ENCODE measurements at places on chromosomes 7 and 10. TPM values are rescaled to one million over a fixed set of nuclear protein-coding genes. Genes with fewer than 3 reads are reported as not detected.
A peak's percentile ranks its signal among the peaks of the same experiment; 100 is the strongest.

CISD1 gene
- 149 TPM for total RNA-seq

CPA5 gene
- not detected for total RNA-seq

DNA sequence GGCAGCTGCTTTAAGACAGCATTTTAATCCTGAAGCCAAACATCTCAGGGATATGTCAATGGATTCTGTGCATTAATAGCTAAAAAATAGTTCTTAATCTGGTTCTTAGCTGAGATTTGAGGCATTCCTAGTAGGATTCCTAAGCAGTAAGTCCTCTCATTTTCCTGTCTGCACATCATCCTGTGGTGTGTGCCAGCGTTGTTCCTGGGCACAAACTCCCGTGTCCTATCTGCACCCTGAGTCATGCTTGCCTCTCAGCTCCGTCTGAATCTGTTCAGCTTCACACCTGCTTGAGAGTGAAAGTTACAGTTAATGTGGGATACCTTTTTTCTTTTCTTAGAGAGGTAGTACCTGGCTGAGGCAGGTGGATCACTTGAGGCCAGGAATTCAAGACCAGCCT, 19.5 kb downstream of the BAG3 start:
- DNase-seq, result no peak

DNA sequence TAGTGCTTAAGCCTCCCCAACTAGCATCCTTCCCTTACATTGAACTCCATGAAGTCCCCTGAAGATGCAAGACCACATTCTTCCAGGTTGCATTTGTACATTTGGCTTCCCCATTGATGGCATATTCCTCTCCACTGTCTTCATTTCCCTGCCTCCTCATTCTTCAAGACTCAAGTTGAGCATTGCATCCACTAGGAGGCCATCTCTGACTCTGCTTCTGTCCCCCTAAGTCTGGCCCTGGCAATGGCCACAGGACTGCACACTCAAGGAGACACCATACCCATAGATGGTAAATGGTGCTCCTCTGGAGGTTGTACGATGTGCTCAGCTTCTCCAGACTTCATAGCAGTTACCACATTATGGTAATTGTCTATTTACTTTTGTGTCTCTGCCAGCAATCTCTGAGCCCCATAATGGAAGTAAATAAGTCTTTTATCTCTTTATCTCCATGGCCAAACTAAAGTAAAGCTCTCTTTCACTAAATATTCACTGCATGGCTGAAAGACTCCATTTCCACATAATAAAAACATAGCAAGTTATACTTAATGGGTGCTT, 112.6 kb downstream of the PTPRZ1 start:
- no peak for DNase-seq

- DNase-seq, result no peak
Measured at GRCh38 chr10:76114581-76115001, 683.2 kb downstream of the LRMDA start.

DNA sequence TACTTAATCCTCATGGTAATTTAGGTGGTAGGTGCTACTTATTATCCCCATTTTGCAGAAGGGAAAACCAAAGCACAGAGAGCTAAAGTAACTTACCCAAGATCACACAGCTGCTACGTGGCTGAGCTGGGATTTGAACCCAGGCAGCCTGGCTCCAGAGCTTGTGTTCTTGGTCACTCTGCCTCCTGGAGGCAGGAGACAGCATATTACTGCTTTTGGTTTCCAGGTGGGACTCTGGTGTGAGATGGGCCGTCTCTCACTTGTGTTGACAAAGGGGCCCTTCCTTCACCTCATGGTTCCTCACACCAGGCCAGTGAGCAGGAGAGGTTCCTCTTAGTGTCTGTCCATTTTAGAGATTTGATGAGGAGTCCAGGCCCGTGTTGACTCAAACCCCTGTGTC, 79.8 kb upstream of the PPIF start:
- no peak for DNase-seq

GOLGA7B gene
- total RNA-seq, result 0.54 TPM

DNA sequence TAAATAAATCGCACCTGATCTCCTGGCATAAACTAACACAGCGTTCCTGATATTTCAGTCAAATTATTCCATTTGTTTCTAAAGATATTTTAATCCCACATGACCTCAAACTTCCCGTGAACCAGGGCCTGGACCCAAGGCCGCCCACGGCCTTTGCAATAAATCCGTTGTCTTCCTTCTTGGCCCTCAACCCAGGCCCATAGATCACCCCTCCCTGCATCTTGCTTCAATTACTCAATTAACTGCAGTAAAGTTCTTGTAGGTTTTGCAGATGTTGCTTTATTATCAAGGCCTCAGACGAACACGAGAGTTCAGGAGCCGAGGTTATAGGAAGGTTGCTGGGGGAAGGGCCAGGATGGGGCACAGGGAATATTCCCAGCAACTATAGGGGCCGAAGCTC, 249.4 kb downstream of the RAB11FIP2 start:
- DNase-seq, result no peak

PRXL2A gene
- 54.3 TPM for total RNA-seq

GRCh38 chr10:75246506-75246905, 10.7 kb upstream of the COMTD1 start:
- no peak for DNase-seq

- DNase-seq, result no peak
Measured at GRCh38 chr7:90536449-90536848, 59.7 kb upstream of the CDK14 start.

GRCh38 chr7:134737566-134738345, 41.7 kb upstream of the CALD1 start:
- no peak for DNase-seq

SGCE gene
- 27.7 TPM for total RNA-seq

DNA sequence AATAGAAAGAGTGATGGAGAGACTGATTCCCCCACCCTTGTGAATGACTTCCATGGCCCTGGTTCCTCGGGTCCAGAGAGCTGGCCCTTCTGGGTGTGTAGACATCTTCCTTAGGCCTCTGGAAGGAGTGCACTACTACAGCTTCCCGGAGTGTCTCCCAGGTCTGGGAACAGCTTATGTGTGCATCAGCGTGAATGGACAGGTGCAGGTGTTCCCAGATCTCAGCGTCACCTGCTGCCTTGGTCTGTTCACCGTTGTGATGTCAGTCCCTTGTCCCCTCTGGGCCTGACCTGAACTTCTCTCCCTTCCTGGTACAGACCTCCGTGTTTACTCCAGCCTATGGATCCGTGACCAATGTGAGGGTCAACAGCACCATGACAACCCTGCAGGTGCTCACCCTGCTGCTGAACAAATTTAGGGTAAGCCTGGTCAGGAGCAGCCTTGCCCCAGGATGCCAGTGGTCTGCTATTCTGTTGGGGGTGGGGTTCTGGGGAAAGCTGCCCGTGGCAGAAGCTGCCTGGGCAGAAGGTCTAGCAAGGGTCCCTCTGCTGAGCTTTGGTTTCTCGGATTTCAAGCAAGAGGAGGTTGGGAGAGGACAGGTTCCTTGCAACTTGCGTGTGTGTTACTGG, 10.5 kb upstream of the DEPP1 start:
- no peak for DNase-seq

DNA sequence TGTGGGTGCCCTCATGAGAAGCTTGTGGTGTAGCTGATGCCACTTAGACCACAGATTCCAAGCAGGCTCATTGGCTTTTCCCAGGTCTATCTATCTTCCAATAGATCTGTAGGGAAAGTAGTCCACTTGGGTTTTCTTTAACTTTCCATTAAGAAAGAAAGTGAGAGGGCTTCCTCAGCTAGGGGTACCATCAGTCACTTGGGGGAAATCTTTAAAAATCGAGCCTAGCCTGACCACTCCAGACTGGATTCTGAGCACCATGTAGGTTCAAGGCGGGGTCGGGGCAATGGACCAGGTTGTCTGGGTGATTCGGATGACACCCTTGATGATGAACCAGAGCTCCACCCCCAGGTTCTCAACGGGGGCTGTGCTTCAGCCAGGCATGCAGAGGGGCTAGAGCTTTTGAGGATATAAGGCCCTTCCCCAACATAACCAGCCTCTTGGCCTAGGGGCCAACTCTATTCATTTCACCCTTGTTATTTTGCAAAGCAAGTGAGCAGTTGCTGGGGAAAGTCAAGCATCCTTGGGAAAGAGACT, 27.0 kb downstream of the ITPRIP start:
- DNase-seq, result peak; percentile 75

- DNase-seq, result no peak
Measured at GRCh38 chr7:112495810-112496462, 15.1 kb downstream of the LSMEM1 start.

DNA sequence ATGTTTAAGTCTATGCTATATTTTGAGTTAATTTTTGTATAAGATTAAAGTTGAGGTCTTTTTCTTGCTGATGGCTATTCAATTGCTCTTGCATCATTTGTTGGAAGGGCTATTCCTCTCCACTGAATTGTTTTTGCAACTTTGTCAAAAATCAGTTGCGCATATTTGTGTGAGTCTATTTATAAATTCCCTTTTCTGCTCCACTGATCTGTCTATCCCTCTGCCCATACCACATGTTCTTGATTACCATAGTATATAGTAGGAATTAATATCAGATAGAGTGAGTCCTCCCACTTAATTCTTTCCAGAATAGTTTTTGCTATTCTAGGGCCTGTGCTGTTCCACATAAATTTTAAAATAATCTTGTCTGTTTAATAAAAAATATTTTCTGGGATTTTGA, 152.4 kb upstream of the ADCY1 start:
- no peak for DNase-seq

DNA sequence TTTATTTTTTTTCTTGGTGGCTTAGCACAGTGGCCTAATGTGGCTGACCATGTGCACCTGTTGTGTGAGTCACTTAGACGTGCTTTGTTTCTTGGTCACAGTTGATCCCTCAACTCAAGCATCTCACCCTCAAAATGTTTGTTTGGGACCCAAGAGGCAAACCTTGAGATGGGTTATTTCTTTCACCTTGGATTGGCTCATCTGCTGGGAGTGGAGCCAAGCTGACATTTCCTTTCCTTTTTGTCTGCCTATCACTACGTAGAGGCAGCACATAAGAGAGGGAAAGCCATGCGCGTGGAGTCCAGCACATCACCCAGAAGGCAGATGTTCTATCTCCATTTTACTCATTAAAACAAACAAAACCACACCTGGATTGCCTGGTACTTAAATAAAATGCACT, 6.4 kb upstream of the PRKCQ start:
- DNase-seq, result no peak

GRCh38 chr10:125827133-125827532, 3.8 kb downstream of the BCCIP start:
- no peak for DNase-seq

SEM1 gene
- total RNA-seq, result 55.3 TPM

DNA sequence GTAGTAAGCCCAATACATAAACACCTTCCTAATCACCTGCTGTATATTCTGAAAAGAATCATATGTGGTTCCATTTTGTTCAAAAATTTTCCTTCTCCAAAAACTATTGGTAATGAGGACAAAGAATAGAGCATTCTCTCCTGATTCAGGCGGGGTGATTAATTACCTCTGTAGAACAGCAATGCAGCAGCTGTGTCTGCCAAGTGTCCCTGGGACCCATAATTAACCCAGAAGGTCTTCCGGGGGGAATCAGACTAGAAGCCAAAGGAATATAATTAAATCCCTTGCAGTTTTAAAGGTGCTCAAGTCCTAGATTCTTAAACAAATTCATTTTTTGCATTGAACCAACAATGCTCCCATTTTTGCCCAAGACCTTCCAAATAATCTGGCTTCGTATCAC, 60.3 kb upstream of the ABLIM1 start:
- DNase-seq, result no peak

PLEKHS1 gene
- not detected for total RNA-seq

IFIT1B gene
- 0.81 TPM for total RNA-seq

RTKN2 gene
- 0.03 TPM for total RNA-seq

KLF14 gene
- not detected for total RNA-seq

TLX1 gene
- not detected for total RNA-seq

- DNase-seq, result no peak
Measured at GRCh38 chr10:89887830-89888229, 186.4 kb downstream of the KIF20B start.

DNA sequence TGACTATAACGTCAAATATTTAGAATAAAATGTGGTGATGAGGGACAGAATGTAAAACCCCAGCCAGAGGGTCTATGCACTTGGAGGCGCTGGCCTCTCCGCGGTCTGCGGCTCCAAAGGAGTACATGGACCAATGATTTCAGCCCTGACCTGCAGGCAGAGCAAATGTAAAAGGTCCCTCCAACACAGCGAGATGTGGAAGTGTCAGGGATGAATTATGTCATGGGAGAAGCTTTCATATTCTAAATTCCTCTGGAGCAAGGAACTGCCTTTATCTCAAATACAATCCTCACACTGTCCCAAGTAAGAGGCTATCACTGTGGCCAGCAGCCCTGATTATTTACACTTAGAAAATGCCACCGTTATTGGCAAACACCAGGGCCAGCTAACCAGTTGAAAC, 139.4 kb downstream of the GFRA1 start:
- no peak for DNase-seq

- DNase-seq, result no peak
Measured at GRCh38 chr10:76874896-76875295, 762.7 kb downstream of the KCNMA1 start.

DNA sequence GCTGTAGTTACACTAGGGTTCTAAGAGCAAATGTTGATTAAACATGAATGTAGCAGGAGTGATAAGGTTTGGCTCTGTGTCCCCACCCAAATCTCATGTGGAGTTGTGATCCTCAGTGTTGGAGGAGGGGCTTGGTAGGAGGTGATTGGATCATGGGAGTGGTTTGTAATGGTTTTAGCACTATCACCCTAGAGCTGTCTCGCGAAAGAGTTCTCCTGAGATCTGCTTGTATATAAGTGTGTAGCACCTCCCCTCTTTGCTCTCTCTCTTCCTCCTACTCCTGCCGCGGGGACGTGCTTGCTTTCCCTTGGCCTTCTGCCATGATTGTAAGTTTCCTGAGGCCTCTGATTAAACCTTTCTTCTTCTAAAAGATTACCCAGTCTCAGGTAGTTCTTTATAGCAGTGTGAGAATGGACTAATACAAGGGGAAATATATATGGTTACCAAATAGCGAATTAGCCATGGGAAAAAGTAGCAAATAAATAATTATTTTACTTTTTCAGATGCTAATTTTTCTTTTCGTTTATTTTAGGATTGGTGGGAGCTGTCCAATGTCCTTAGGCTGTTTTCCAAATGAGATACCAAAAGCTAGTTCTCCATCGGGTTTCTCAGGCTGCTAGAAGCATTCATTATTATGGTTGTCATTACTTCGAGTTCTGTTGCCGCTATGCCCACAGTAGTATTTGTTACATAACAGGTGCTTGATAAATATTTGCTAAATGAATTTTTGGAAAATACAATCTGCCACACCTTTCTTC, 58.7 kb downstream of the PTEN start:
- DNase-seq, result no peak

- no peak for DNase-seq
Measured at GRCh38 chr7:46157404-46157803, 236.3 kb upstream of the IGFBP3 start.

DNA sequence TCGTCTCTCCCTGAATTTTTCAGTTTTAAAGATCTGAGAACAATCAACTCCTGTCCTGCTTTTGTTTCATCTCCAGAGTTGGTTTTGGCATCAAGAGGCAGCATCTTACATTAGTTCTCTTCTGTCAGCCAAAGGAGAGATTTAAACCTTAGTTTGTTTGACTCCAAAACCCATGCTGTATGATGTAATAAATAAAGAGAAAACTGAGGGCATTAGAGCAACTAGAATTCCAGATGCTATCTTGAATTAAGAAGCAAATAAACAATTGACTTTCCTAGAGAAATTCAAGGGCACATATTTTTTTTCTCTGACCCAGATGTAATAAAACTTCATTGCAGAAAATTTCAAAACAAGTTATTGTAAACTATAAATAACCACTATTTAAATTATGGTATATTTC, 54.4 kb downstream of the INHBA start:
- no peak for DNase-seq

GRCh38 chr7:104807671-104808070, 206.3 kb upstream of the KMT2E start:
- DNase-seq, result no peak

- no peak for DNase-seq
Measured at GRCh38 chr7:142801601-142802295, 31.0 kb downstream of the PRSS2 start.

NCAPG2 gene
- 3.6 TPM for total RNA-seq

ANKRD61 gene
- not detected for total RNA-seq
